ENCODE measurements at places on chromosomes 2 and 18. TPM values are rescaled to one million over a fixed set of nuclear protein-coding genes. Genes with fewer than 3 reads are reported as not detected.

The ARHGEF4 gene
- 1.1 TPM for total RNA-seq

- no peak for DNase-seq
These were observed 45.2 kb downstream of the PPP4R1 start for GRCh38 chr18:9569178-9569577.

The POU3F3 gene
- total RNA-seq: not detected

GRCh38 chr18:24270358-24270936 is 127.2 kb downstream of the OSBPL1A start:
- DNase-seq: peak; percentile 2

GRCh38 chr2:54814389-54815147 is 91.1 kb downstream of the EML6 start:
- DNase-seq: no peak

DNA sequence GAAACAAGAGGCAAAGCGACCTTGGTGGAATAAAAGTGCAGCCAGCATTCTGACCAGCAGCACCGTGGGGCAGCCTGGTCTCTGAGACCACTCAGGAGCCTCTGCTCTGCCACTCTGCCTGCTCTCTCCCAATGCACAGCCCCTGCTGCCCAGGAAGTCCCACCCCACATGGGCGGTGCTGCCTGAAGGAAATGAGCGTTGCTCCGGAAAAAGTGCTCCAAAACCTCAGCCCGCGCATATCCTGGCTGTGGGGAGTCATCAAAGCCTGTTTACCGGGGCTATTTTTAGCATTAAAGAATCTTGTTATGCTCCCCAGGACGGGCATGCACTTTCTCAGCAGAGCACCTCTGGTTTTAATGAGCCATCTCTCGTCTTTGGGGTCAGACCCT is 54.5 kb downstream of the EPAS1 start:
- no peak for DNase-seq

GRCh38 chr2:169095621-169096105 is 26.3 kb downstream of the DHRS9 start:
- peak; percentile 73 for DNase-seq

- DNase-seq: no peak
These were observed 691.1 kb downstream of the SLC4A3 start for GRCh38 chr2:220318508-220318907.

GRCh38 chr18:37334631-37335408 is 230.8 kb downstream of the CELF4 start:
- no peak for DNase-seq

The LONRF2 gene
- not detected for total RNA-seq

DNA sequence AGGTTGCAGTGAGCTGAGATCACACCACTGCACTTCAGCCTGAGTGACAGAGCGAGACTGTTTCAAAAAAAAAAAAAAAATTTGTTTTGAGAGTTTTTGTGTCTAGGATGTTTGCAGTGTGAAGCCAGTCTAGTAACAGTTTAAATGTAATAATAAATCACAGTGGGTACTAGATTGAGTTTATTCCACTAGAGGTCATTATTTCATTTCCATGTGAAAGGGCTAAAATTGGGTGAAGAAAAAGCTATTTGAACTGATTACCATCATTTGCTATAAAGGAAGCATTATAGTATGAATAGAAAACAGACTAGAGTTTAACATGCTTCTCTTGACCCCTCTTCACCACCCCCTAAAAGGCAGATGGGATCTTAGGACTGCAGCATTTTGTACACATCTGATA is 20.3 kb downstream of the SNRPD1 start:
- no peak for DNase-seq

The SLC9A4 gene
- total RNA-seq: 0.42 TPM

GRCh38 chr18:79988071-79988450 is 302 bp downstream of the TXNL4A start:
- DNase-seq: peak; percentile 54

All from myocyte (in vitro differentiated cells).